NCI-H2081 treated with DMSO at 0.1 percent for 48 hours (cell line): ENCODE measurements at places on chromosomes 2 and 18.
A peak's percentile ranks its signal among the peaks of the same experiment; 100 is the strongest.

- DNase-seq: no peak
Observed at GRCh38 chr2:24840962-24841945, 48.0 kb downstream of the CENPO start.

GRCh38 chr18:36628435-36629137, 200.2 kb downstream of the TPGS2 start:
- no peak for DNase-seq

DNA sequence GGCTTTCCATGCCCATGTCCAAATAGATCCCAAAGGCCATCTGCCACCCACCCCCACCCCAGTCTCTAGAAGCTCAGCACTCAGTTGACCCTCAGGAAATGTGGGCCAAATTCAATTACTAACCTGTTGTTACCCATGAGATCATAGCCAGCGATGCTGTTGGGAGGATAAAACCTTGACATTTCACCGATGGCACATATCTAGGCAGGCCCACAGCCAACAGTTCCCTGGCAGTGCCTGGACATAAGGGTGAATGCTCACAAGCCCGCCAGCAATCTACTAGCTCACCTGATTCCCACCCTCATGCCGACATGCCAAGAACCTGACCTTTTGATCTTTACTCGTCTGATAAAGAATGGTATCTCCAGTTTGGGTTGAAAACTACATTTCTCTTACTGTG, 11.8 kb upstream of the ACOXL start:
- no peak for DNase-seq

- DNase-seq: no peak
Observed at GRCh38 chr2:96407919-96408550, 72.5 kb downstream of the NCAPH start.

DNA sequence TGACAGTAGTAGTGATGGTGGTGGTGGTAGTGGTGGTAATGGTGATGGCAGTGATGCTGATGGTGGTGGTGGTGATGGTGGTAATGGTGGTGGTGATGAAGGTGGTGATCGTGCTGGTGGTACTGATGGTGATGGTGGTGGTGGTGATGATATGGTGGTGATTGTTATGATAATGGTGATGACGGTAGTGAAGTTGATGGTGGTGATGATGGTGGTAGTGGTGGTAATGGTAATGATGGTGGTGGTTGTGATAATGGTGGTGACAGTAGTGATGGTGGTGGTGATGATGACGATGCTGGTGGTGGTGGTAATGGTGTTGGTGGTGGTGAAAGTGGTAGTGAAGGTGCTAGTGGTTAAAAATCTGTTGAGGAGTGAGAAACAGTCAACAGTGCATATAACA, 125.6 kb downstream of the AFF3 start:
- DNase-seq: no peak

DNA sequence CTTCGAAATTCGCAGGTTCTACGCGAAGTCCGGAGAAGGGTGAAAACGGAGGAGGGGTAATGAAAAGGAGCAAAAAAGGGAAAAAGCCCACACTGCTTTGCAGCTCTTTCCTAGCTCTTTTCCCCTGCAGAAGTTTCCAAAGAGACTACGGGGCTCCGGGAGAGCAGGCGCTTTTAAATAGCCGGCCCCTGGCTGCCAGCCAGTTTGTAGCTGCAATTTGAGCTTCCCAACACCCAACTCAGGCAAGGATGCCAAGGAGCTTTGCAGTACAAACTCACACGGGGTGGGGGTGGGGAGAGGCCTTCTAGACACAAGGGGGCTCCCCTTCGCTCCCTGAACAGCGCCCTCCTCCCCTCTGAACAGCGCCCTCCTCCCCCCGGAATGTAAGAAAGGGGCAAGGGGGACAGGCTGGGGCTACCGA, at the start of gene IGFBP5:
Gene IGFBP5, minus strand, starts transcription at position 149 of the 421 bp plus-strand sequence. CDS start 774 bp downstream, outside the sequence.
- peak; percentile 64 for DNase-seq

GRCh38 chr2:209564816-209565215, 141.0 kb downstream of the MAP2 start:
- DNase-seq: no peak

DNA sequence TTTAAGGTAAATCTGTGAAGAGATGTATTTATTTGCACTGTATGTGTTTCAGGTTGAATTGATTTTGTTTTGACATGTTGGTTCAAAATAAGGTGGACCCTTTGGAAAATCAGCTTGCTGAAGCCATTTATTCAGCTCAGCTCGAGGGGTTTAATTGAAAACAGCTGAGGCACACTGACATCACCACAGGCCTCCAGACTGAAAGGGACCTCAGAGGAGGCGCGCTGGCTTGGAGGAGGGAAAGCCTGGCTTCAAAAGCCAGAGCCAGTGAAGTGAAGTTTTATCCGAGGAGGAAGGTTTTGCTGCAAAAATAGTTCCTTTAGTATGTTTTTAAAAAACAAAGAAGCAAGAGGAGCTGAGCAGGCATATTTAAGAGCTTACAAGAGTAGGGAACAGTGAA, 26.9 kb upstream of the DNMT3A start:
- no peak for DNase-seq

DNA sequence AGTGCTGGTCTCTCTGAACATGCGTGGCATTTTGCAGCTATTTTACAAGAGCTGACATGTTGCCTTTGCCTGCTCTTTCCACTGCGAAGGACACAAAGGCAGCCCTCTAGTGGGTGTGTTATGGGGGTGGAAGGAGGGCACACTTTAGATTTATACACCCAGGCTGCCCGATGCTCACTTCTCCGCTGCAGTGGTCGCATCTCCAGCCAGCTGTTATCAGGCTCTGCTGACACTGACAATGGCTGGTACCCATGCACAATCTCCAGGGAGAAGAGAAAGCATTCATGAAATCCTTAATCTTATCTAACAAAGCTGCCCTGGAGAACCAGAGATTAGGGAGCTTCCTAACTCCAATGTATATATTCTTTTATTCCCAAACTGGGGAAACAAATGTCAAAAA, 113.5 kb downstream of the EPHA4 start:
- DNase-seq: no peak

DNA sequence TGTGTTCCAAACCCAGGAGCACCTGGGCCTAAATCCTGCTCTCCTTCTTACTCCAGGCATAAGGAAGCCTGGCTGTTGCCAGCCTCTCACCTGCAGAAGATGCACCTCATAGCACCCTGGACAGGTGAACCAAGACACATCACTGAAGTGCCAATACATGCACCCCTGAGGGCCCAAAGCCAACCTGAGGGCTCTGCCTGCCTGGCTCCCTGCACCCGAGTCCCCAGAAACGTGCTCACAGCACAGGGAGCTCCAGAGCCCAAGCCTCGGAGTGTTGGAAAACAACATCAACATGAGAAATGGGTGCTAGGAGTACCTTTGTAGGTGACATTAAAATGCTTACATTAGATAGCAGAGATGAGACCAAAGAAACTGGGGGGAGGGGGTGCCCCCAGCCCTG, 96.3 kb upstream of the RAB6C start:
- DNase-seq: no peak

GRCh38 chr18:61606759-61607158, 273.5 kb downstream of the CDH20 start:
- no peak for DNase-seq

DNA sequence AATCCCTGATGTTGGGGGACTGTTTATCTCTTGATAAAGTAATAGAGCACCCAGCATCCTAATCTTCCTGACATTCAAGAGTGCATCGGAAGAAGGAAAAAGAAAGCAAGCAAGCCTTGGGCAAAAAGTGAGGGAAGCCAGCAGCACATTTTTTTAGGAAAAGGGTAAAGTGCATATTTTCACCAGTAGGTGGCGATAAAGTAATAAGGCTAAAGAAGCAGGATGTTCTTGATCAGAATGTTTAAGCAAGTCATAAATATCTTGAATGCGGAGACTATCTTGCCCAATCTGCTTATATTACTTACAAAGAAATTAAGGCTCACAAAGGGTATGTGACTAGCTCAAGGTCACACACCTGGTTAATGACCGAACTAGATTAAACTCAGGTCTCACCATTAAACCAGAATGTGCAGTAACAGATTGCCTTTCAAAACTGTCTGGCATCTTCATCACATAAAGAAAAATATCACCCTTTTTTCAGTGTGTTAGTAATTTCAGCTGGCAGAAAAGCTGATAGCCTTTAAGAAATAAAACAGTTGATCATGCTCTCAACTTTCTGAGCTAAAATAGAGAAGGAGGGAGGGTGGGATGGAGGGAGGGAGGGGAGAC, 83.8 kb downstream of the VIT start:
- DNase-seq: no peak

GRCh38 chr18:72171596-72171995, 372.5 kb downstream of the CBLN2 start:
- DNase-seq: no peak

- DNase-seq: no peak
Observed at GRCh38 chr2:187775196-187775595, 221.0 kb upstream of the TFPI start.

GRCh38 chr2:26579025-26579722, 62.0 kb downstream of the CIB4 start:
- DNase-seq: no peak

DNA sequence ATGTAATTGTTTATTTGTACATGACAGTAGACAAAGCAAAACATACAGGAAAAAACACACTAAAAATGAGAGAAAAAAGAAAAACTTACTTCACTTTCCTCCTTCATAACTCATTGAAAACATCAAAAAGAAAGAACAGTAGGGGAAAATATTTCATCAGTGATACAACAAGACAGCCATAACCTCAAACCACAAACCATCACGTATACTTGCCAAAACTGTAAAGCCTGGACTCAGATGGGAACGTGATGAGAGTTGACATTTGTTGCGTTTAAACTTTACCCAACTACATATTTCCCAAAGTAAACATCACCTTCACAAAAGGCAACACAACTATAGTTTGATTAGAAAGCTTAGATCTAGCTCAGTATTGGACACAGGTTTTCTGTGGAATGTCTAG, 278.2 kb upstream of the COL3A1 start:
- DNase-seq: no peak

GRCh38 chr2:28709101-28709500, 42.5 kb upstream of the PPP1CB start:
- no peak for DNase-seq

DNA sequence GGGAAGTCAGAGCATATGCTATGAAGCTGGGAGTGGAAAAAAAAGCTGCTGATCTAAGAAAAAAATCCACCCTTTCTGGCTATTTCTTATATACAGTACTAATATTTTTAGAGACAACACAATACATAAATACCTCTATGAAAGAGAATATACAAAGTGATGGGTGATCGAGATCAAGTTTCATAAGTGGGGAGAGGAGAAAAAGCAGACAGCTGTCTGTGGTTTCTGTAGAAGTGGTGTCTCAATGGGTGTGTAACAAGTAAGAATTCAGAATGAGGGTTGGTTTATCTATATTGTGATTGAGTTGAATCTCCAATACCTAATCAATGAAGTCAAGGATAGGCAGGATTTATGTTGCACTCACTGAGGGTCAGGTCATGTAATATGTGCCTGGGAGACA, 191.0 kb downstream of the HNMT start:
- DNase-seq: no peak

- DNase-seq: no peak
Observed at GRCh38 chr2:120546048-120546864, 189.4 kb upstream of the GLI2 start.

DNA sequence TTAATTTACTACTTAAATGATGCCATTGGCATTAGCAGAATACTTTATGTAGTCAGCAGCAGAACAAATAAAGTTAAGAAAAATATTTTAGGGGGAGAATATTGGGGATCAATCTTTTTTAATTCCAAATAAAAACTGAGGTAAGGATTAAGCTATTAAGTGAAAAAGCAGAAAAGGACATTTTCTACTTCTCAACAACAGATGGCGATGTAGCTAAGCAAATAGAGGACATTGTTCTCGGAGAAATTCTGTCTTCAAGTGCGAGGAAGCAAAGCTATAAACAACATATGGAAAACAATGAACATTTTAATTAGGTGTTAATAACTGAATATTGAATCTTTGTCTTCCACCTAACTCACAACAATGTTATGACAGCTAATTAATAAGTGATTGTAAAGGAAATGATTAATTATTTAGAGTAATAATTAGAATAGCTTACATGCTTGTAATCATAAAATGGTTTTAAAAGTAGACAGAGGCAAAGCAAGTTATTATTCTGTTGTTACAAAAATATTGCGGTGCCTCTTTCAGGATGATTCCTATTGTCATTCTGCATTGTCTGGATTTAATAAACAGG, 32.9 kb upstream of the CCDC93 start:
- DNase-seq: no peak

GRCh38 chr2:219983836-219984235, 356.4 kb downstream of the SLC4A3 start:
- no peak for DNase-seq
